ENCODE measurements at places on chromosomes 7 and 10.
A peak's percentile ranks its signal among the peaks of the same experiment; 100 is the strongest.

GRCh38 chr10:67079126-67079525 lies 153.3 kb downstream of the LRRTM3 start:
- H3K4me1 ChIP-seq: no peaks in the 10 kb centered on the region
- no peaks in the 10 kb centered on the region for H3K27me3 ChIP-seq
- no peak overlapping the region for H3K27ac ChIP-seq
- H3K36me3 ChIP-seq: no peaks in the 10 kb centered on the region

GRCh38 chr7:40827222-40828085 lies 692.6 kb downstream of the SUGCT start:
- peak overlapping the region; percentile 76 for H3K27ac ChIP-seq
- no peaks in the 10 kb centered on the region for H3K27me3 ChIP-seq
- H3K4me1 ChIP-seq: peaks cover 44% of the 10 kb centered on the region

GRCh38 chr10:113104047-113104446 lies 154.0 kb downstream of the TCF7L2 start:
- no peak for DNase-seq
- H3K36me3 ChIP-seq: no peaks in the 10 kb centered on the region
- H3K27me3 ChIP-seq: no peaks in the 10 kb centered on the region

- no peaks in the 10 kb centered on the region for H3K27me3 ChIP-seq
- no peaks in the 10 kb centered on the region for H3K36me3 ChIP-seq
- no peak overlapping the region for H3K4me3 ChIP-seq
- no peak overlapping the region for H3K27ac ChIP-seq
Observed at GRCh38 chr7:17227766-17228490, 70.5 kb upstream of the AHR start.

GRCh38 chr7:134842886-134843430 lies 63.5 kb downstream of the CALD1 start:
- DNase-seq: no peak
- no peaks in the 10 kb centered on the region for H3K27me3 ChIP-seq
- H3K4me1 ChIP-seq: peaks cover 100% of the 10 kb centered on the region
- H3K36me3 ChIP-seq: peaks cover 24% of the 10 kb centered on the region
- H3K27ac ChIP-seq: peak overlapping the region; percentile 89

DNA sequence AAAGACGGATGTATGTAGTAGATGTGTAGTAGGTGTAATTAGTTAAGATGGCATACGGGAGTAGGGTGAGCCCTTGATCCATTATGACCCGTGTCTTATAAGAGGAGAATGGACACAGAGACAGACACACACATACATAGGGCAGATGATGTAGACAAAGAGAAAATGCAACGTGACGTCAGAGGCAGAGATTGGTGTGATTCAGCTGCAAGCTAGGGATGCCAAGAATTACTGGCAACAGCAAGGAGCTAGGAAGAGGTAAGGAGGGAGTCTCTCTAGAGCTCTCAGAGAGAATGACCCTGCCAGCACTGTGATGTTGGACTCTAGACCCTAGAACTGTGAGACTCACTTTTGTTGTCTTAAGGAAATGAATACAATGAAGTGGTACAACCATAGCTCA lies 247.0 kb upstream of the HABP2 start:
- no peak overlapping the region for H3K27ac ChIP-seq
- H3K27me3 ChIP-seq: no peaks in the 10 kb centered on the region
- H3K4me3 ChIP-seq: no peak overlapping the region
- no peaks in the 10 kb centered on the region for H3K36me3 ChIP-seq
- H3K4me1 ChIP-seq: no peaks in the 10 kb centered on the region
- DNase-seq: no peak

GRCh38 chr10:24518981-24519597 lies 204.6 kb downstream of the ARHGAP21 start:
- H3K4me1 ChIP-seq: peaks cover 3% of the 10 kb centered on the region
- no peaks in the 10 kb centered on the region for H3K36me3 ChIP-seq
- no peak overlapping the region for H3K4me3 ChIP-seq
- peak; percentile 37 for DNase-seq

- no peak for DNase-seq
- H3K4me3 ChIP-seq: no peak overlapping the region
- H3K27ac ChIP-seq: no peak overlapping the region
- H3K36me3 ChIP-seq: peaks cover 37% of the 10 kb centered on the region
- H3K27me3 ChIP-seq: no peaks in the 10 kb centered on the region
- H3K4me1 ChIP-seq: no peaks in the 10 kb centered on the region
Observed at GRCh38 chr7:55486991-55487390, 85.3 kb downstream of the VOPP1 start.

All from tibial artery (tissue), 4 donors.